ENCODE measurements at places on chromosomes 5 and 9. TPM values are rescaled to one million over a fixed set of nuclear protein-coding genes. Genes with fewer than 3 reads are reported as not detected.

DNA sequence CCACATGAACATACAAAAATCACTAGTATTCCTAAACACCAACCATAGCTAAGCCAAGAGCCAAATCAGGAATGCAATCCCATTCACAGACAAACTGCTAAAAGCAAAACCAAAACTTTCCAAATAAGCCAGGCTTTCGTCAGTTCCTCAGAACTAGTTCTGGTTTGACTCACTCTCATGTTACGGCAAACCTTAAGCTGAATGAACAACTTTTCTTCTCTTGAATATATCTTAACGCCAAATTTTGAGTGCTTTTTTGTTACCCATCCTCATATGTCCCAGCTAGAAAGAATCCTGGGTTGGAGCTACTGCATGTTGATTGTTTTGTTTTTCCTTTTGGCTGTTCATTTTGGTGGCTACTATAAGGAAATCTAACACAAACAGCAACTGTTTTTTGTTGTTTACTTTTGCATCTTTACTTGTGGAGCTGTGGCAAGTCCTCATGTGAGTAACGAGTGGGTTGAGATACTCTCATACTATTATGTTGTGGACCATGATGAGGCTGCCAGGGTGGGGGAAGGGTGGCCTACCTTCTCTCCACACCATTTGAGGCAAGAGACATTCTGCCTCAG, at the start of gene PDCD1LG2:
Gene PDCD1LG2, plus strand, starts transcription at position 172 of the 572 bp plus-strand sequence. CDS start 12,016 bp downstream, outside the sequence.
- no peak for DNase-seq
- no peaks in the 10 kb centered on the region for H3K27me3 ChIP-seq
- no peaks in the 10 kb centered on the region for H3K4me1 ChIP-seq

DNA sequence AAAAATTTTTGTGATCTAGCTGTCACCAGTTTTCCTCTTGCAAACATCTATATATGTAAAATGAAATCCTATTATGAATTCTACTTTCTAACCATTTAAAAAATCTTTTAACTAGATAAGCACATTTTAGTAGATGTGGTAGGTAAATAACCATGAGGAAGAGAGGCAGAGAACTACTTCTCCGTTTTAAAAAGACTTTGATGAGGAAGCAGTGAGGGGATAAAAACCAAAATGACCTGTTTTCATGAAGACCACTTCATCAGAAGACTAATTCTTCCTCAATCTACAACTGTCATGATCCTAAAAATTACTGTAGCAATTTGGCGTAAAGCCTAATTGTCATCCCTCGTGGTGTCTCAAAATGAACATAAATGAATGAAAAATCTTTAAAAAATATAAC, 15.7 kb upstream of the ERBIN start:
- H3K4me1 ChIP-seq, result peaks cover 8% of the 10 kb centered on the region
- H3K27me3 ChIP-seq, result no peaks in the 10 kb centered on the region
- H3K4me3 ChIP-seq, result no peak overlapping the region
- no peak overlapping the region for H3K27ac ChIP-seq
- no peak for DNase-seq

C5orf58 gene
- polyA plus RNA-seq, result not detected

GRCh38 chr9:112725961-112726360, 8.0 kb upstream of the INIP start:
- H3K27ac ChIP-seq, result no peak overlapping the region
- H3K4me1 ChIP-seq, result peaks cover 3% of the 10 kb centered on the region
- H3K4me3 ChIP-seq, result no peak overlapping the region
- H3K27me3 ChIP-seq, result no peaks in the 10 kb centered on the region
- H3K36me3 ChIP-seq, result no peaks in the 10 kb centered on the region

DNA sequence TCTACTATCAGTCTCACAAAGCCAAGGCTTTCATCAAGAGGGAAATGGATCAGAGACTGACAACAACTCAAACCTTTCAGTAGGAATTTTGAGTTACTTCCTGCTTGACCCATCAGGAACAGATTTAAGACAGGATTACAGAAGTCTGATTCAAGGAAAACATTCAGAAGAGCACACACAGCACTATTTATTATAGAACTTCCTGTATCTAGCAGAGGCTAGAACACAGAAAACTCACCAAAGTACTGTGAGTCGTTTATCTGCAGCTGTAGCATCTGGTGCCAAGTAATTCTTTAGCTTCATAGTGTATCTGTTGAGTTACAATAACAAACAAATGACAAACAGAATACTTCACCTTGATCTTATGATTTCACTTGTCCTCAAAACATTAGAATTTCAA, 13.8 kb downstream of the LEAP2 start:
- no peak overlapping the region for H3K4me3 ChIP-seq
- no peak overlapping the region for H3K27ac ChIP-seq
- DNase-seq, result no peak
- H3K36me3 ChIP-seq, result peaks cover 15% of the 10 kb centered on the region

DNA sequence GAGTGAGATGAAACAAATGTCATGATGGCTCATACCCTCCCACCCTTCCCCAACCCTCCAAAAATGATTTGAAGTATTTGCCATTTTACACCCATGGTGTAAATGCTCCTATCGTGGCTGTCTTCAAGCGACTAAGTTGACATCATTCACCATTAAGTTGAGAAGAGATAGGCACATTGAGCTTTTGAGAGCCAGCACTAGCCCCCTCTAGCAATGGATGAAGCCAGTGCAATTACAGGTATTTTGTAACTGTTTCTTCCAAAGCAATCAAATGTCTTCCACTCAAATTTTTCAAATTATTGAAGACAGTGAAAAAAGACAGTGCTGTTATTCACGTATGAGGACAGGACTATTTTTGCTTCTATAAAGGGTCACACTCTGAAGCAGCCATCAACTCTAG, 371.5 kb upstream of the KLF4 start:
- DNase-seq, result no peak

All from small intestine (tissue), 16 donors.